Daoy (cell line): ENCODE measurements at places on chromosomes 2 and 18. TPM values are rescaled to one million over a fixed set of nuclear protein-coding genes. Genes with fewer than 3 reads are reported as not detected.

The NPC1 gene
- 9.6 and 15.1 TPM in 2 replicates for total RNA-seq

The TMEM131 gene
- total RNA-seq, result 5.7 and 10.5 TPM in 2 replicates

The WDR75 gene
- total RNA-seq, result 72.5 and 92.4 TPM in 2 replicates

The ZAP70 gene
- 0.33 and 0.46 TPM in 2 replicates for total RNA-seq

The PPP1R1C gene
- 1.7 and 1.9 TPM in 2 replicates for total RNA-seq

The ACTG2 gene
- 0.18 and 0.74 TPM in 2 replicates for total RNA-seq

The PRSS56 gene
- not detected in 2 replicates for total RNA-seq

The PID1 gene
- total RNA-seq, result 6.1 and 7.2 TPM in 2 replicates

The CASP10 gene
- 2.3 and 2.9 TPM in 2 replicates for total RNA-seq

The EFR3B gene
- 2.0 and 4.3 TPM in 2 replicates for total RNA-seq

The SNRPD1 gene
- 47.7 and 57.1 TPM in 2 replicates for total RNA-seq

The ANKRD30B gene
- total RNA-seq, result 0.23 TPM in 1 of 2 replicates, not detected in the other

The CYP26B1 gene
- total RNA-seq, result 1.9 and 3.7 TPM in 2 replicates

The BOLL gene
- total RNA-seq, result not detected in 2 replicates

The ALLC gene
- 0.11 TPM in 1 of 2 replicates, not detected in the other for total RNA-seq

The CD8B2 gene
- total RNA-seq, result not detected in 2 replicates

The TXNDC2 gene
- 0.06 TPM in 1 of 2 replicates, not detected in the other for total RNA-seq

The TP53I3 gene
- 17.6 and 21.4 TPM in 2 replicates for total RNA-seq

The LYG2 gene
- not detected in 2 replicates for total RNA-seq

The FAM228B gene
- 3.7 and 7.0 TPM in 2 replicates for total RNA-seq

The LAMA1 gene
- 2.6 and 4.4 TPM in 2 replicates for total RNA-seq

The SEPTIN2 gene
- 244 and 328 TPM in 2 replicates for total RNA-seq

The CDH7 gene
- not detected in 2 replicates for total RNA-seq

The PCARE gene
- total RNA-seq, result not detected in 2 replicates

The ALK gene
- 0.03 and 0.11 TPM in 2 replicates for total RNA-seq

The ASIC4 gene
- 0.42 TPM in 1 of 2 replicates, not detected in the other for total RNA-seq

The RAB6C gene
- not detected in 2 replicates for total RNA-seq
